ENCODE measurements at places on chromosomes 4 and X.
A peak's percentile ranks its signal among the peaks of the same experiment; 100 is the strongest.

DNA sequence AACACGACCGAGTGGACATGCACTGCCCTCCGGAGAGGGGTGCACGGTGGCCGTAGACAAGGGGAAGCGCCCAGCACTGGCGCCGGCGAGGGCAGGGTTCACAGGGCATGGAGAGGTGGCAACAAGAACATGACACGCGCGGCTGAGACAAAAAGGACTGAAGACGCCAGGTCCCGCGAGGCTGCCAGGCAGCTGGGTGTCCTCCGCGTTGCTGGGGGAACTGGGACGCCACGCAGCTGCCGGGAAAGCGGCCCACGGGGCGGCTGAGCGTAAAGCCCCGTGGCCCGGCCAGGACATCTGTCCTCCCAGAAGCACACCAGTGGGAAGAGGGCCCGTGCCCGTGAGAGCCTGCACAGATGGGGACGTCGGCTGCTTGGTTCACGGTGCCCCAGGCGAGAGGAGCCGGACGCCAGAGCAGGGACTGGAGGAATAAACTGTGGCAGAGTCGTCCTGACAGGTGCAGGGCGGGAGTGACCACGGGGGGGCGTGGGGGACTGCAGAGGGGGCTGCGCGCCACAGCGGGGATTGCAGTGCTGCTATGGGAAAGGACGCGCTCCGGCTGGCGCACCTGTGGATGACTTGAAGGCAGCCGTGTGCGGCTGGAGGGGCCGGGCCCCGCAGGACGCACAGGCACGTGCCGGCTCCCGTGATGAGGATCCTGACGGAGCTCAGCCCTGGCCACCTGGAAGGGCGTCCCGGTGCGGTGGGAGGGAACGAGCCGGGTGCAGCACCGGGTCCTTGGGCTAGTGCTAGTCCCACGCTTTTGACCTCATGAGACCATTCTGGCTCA, 32.1 kb upstream of the GTPBP6 start:
- no peak for DNase-seq

- no peak for DNase-seq
Observed at GRCh38 chr4:110310795-110311194, 112.4 kb upstream of the ELOVL6 start.

DNA sequence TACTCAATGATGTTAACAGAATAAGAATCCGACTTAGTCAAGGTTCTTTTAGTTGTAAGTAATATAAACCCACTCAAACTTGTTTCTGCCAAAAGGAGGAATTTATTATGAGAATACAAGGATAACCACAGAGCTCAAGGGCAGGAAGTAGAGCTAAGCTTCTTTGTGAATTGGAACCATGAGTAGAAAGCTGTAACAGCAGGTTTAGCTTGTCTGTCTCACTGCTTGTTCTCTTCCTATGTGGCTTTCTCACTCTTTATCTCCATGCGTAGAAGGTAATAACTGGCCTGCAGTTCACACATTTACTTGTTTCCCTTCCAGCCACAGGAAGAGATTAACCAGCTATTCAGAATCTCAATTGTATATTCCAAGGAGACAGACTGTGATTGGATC, 378.3 kb downstream of the PPP1R2C start:
- no peak for DNase-seq

- no peak for DNase-seq
Observed at GRCh38 chr4:86218746-86219473, 140.9 kb downstream of the MAPK10 start.

GRCh38 chr4:17232566-17233253, 279.2 kb downstream of the QDPR start:
- DNase-seq: no peak

DNA sequence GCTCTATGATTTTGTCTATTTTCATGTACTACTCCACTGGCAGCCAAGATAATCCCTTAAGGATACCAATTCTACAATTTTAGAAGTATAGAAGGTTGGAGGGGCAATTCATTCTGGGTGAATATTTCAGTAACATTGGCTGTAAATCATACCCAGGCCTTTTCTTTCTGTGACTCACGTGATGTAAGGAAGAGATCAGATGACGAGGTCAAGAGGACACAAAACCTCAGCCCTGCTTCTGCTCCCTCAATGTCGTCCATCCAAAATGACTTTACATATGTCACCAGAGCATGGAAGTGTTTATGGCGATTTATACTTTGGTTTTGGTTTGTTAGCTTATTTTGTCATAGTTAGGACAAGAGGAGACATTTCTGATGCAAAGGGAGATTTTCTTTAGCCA, 70.7 kb upstream of the SLC4A4 start:
- no peak for DNase-seq

- no peak for DNase-seq
Observed at GRCh38 chr4:94063084-94063483, 144.6 kb upstream of the SMARCAD1 start.

GRCh38 chrX:68694435-68695205, 47.2 kb downstream of the STARD8 start:
- no peak for DNase-seq

DNA sequence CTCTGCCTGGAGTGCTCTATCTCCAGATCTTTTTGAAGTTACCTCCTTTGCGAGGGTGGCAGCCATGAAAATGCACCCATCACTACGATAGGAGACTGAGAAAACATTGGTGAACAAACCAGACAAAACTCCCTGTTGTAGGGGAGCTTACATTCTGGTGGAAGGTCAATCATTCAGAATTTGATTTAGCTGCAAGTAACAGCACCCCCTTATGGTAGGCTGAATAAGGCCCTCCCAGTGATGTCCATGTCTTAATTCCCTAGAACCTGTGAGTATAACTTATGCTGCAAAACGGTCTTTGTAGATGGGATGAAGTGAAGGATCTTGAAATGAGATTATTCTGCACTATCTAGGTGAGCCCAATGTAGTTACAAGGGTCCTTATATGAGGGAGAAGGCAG, 5.6 kb upstream of the TEC start:
- peak; percentile 15 for DNase-seq

DNA sequence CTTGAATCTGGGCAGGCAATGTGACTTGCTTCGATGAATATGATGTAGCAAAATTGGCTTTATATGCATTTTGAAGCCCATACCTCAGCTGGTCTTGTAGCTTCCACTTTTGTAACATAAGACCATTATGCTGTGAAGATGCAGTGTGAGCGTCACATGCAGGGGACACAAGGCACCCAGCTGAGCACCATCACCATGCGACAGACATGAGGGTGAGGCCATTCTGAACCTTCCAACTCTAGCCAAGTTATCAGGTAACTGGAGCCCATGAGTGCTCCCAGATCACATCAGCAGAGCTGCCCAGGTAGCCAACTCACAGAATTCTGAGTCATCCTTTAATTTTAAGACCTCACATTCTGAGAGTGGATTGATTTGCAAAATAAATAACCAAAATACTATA, 705.9 kb downstream of the FSTL5 start:
- DNase-seq: no peak

DNA sequence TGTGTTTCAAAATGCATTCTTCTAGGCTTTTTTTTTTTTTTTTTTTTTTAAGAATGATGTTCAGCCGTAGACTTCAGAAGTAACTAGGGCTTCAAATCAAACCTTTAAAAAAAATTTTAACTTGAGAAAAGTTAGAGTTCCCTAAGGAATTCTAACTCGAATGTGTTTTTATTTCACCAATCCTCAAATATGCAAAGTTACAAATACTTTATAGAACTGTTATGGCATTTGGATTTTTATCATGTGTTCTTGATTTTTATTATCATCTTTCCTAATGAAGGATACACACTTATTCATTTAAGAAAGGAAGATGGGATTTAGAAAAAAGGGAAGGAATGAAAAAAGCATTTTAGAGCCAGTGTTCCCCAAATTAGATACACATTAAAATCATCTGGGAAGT, 200.6 kb upstream of the LDB2 start:
- no peak for DNase-seq

DNA sequence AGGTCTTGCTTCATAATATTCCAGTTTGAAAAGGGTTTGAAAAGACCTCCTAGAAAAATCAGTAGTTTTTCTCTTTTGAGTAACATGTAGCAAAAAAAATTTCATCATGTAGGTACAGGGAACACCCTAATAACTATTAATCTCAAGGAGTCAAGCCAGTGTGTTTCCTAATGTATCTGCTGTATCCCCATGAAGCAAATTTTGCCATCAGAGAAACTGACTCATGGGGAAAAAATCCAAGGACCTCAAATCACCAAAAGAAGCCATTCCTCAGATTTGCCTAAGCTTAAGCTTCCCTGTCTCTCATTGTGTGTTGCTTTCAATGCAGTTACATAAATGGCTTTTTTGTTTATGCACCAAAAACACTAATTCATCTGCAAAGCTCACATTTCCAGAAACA, 29.7 kb downstream of the F9 start:
- DNase-seq: no peak

- DNase-seq: no peak
Observed at GRCh38 chr4:158833602-158834001, 64.8 kb downstream of the FNIP2 start.

- DNase-seq: no peak
Observed at GRCh38 chrX:36913551-36913950, 94.6 kb upstream of the FAM47C start.

- DNase-seq: no peak
Observed at GRCh38 chr4:175944126-175944910, 121.3 kb upstream of the WDR17 start.

DNA sequence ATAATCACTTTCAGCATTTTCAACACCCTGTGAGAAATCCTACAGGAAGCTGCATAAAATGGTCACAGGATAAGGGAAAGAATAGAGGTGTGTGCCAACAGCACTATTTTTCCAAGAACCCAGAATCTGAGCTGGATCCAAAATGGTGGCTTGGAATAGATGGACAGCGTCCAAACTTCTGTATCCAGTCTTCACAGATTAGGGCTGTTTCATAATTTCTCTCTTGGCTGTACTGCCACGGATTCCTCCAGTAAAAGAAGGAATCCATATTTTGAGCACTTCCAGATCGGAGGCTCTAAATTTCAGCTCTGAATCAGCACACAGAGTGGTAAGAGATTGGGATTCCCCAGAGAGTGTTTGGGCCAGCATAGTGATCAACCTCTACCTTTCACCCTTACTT, 12.2 kb downstream of the MAOB start:
- no peak for DNase-seq

DNA sequence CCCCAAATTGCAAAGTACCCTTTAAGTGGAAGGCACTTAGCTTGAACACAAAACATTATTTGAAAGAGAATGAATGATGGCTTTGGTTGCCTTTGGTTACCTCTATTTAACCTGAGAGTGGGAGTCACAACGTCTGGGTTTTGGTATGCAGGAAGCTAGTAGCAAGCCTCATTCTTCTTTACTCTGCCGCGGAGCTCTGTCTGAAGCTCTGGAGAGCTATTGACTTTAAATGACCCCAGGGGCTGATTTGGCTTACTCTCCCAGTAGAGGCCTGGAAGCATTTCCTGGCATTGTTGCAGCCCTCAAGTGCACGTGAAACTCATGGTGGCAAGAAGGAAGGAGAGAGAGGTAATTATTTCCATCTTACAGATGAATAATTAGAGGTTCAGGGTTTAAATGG, 81.8 kb upstream of the MAGEA4 start:
- DNase-seq: no peak

GRCh38 chr4:94516999-94517398, 65.3 kb downstream of the PDLIM5 start:
- DNase-seq: no peak

DNA sequence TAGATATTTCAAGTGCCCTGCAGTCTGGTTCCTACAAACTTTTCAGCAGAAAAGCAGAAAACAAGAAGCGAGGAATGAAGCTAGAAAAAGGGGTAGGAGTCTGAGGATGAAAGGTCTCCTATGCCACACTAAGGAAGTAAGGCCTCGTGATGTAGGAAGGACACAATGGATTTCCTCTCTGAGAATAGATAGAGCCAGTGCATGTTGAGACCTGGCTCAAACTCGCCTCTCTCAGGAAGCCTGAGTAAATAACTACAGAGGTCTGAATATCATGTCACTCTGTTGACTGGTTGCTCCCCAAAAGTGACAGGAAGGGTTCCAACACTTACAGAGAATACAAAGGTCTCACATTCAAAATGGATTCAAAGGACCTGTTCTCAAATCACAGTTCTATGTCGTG, 93.3 kb downstream of the GRIA3 start:
- no peak for DNase-seq

Data from HepG2 (cell line).